Tongue (tissue), 3 donors: ENCODE measurements at places on chromosomes 4 and X. TPM values are rescaled to one million over a fixed set of nuclear protein-coding genes. Genes with fewer than 3 reads are reported as not detected.
A peak's percentile ranks its signal among the peaks of the same experiment; 100 is the strongest.

SSX1 gene
- total RNA-seq = not detected

ANKRD50 gene
- 77.3 TPM for total RNA-seq

DNA sequence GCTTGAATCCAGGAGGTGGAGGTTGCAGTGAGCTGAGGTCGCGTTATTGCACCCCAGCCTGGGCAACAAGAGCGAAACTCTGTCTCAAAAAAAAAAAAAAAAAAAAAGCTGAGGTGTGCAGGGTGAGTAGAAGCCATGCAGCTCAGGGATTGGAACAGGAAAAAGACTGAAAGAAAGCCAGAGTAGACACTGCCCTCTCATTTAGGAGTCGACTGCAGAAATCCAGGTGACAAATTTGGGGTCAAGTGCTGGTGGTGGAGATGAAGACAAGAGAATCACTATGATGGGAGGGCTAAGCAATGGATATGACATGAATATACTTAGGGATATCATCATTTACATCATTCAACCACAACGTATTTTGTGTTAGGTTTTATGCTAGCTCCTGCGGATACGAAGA lies 1.9 kb downstream of the NEIL3 start:
- DNase-seq = no peak

GRCh38 chr4:3524349-3524748 lies 7.9 kb downstream of the LRPAP1 start:
- no peak for DNase-seq

- peak; percentile 11 for DNase-seq
Measured at GRCh38 chr4:155025762-155026457, 182.5 kb upstream of the NPY2R start.
